ENCODE measurements at places on chromosomes 11 and 22.

- DNase-seq: no peak
Observed at GRCh38 chr11:26865703-26866102, 128.2 kb upstream of the FIBIN start.

DNA sequence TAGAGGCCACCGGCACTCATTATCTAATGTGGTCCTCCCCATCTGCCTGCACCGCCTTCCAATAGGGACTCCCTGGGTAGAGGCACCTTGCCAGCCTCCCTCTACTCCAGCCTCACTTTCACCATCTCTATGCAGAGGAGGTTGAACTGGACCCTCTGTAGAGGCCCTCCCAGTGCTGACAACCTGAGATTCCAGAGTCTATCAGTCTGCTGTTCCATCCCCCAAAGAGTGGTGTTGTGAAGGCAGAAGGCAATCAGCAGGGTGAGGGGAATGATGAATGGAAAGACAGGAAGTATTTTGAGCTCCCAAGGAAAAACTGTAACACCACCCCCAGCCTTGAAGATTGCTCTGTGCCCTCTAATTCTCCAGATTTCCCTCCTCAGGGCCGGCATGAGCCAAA lies 77.9 kb downstream of the THAP12 start:
- no peak for DNase-seq

GRCh38 chr11:18526130-18526520 lies 617 bp downstream of the TSG101 start:
- DNase-seq: no peak

DNA sequence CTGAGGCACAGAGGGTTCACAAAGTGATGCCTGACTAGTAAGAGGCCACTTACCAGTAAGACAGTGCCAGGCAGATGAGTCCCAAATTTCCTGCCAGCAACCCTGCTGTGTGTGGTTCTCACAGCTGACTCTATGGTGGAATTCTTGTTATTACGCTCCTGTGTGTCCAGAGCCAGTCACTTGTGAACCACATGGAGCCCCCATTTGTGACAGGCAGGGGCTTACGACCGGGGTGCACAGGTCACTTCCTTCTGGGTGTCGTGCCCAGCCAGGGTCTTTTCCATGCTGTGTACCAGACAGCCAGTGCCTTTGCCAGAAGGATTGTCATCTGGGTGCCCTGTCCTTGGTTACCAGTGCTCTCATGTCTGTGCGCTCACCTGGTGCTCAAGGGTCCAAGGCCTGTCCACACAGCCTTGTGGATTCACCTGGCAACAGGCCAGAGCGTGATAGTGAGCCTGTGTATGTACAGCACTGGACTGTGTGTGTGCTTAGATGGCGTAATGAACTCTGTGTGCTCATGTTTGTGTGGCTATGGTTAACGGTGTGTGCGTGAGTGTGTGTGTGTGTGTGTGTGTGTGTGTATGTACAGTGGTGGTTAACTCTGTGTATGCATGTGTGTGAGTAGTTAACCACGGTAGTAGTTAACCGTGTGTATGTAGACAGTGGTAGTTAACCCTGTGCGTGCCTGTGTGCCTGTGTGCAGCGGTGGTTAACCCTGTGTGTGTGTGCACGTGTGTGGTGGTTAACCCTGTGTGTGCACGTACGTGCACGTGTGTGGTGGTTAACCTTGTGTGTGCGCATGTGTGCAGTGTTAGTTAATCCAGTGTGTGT lies 18.6 kb downstream of the GRAMD4 start:
- DNase-seq: no peak

DNA sequence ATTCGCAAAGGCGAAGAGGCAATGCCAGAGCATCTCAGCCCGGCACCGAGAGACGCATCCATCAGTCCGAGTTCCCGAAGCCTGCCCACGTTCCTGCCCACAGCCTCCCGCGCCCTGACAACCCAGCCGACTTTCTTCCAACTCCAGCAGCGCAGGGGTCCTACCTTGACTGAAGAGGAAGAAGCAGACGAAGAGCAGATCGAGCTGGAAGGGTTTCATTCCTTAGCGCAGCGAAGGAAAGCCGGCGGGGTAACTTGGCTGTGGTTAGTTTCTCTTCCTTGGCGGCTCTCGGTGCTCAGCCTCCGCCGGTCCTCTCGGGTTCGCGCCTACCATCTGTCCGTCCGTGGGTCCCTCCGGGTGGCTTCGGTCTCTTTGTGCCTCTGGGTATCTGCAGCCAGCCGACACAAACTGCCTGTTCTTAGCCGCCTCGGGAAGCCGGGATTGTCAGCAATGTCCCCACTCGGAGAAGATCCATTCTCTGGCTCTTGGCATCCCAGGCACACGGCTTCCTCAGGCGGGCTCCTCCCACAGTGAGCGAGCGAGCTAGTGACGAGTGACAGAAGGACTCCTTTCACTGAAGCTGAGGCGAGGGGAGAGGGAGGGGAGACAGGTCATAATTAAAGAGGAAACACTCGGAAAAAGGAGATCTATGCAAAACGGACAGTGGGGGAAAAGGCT lies at the start of gene KIRREL3:
Gene KIRREL3, minus strand, starts transcription at position 480 of the 678 bp plus-strand sequence.
- DNase-seq: no peak

GRCh38 chr11:68440224-68440623 lies 20.3 kb upstream of the PPP6R3 start:
- DNase-seq: no peak

- no peak for DNase-seq
Observed at GRCh38 chr22:27517361-27518155, 284.0 kb downstream of the MN1 start.

GRCh38 chr11:86509588-86509974 lies 134.9 kb downstream of the CCDC81 start:
- no peak for DNase-seq

DNA sequence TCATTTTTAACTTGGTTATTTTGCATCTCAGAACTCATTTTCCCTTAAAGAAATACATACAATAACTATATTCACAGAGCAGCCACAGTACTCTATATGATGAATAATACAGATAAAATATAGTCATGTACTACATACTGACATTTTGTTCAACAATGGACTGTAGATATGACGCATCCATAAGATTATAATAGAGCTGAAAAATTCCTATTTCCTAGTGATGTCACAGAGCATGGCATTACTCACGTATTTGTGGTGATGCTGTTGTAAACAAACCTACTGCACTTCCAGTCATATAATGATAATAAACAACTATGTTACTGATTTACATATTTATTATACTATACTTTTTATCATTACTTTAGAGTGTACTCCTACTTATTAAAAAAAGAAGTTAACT lies 38.7 kb downstream of the NARS2 start:
- no peak for DNase-seq

GRCh38 chr11:35145271-35145670 lies 6.3 kb downstream of the CD44 start:
- no peak for DNase-seq

DNA sequence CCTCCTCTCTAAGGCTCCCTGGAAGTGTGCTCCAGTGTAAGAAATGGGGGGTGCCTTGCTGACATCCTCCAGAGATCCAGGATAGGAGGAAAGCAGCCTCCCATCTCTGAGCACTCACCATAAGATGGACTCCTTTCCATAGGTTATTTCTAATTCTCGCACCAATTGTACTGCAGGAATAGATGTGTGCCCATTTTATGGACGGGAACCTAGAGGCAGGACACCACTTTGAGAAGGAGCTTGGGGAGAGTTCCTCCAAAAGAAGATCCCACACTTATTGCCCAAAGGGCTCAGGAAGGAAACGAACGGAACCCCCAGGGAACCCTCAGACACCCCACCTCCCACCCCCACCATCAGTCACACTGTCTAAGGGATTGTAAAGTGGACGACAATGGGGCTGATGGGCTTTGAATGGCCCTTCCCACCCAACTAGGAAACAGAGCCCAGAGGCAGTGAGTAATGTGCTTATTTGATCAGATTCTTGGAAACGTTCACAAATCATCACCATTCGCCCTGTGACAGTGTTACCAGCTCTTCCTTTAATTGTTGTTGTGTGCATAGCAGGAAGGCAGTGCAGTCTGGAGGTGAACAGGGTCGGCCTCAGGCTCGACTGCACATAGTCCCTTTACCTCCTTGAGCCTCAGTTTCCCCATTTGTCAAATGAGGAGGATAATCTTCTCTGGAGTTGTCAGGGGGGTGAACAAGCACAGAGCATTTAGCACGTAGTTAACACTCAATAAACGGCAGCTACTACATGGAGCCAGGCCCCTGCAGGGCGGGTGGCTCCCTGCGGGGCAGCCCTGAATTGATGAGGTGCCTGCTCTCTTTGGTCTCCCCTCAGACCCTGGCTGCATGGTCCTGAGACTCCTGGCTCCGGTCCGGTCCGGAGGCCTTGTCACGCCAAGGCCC lies 8.4 kb upstream of the MN1 start:
- DNase-seq: no peak

- DNase-seq: no peak
Observed at GRCh38 chr11:12472401-12473005, 95.1 kb downstream of the PARVA start.

DNA sequence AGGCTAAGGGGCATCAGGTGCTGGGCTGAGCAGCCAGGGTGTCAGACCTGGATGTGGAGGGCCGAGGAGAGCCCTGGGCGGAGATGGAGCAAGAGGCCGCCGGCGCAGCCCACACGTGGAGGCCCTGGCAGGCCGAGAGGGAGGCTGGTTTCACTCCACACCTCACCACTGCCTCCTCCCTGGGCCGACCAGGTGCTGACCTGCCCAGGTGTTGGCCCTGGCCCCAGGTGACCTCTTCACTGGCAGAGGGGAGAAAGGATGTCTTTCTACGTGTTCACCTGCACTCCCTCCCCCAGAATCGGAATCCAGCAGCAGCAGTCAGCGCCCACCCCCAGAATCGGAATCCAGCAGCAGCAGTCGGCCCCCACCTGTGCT lies 781 bp downstream of the ANO9 start:
- DNase-seq: no peak

DNA sequence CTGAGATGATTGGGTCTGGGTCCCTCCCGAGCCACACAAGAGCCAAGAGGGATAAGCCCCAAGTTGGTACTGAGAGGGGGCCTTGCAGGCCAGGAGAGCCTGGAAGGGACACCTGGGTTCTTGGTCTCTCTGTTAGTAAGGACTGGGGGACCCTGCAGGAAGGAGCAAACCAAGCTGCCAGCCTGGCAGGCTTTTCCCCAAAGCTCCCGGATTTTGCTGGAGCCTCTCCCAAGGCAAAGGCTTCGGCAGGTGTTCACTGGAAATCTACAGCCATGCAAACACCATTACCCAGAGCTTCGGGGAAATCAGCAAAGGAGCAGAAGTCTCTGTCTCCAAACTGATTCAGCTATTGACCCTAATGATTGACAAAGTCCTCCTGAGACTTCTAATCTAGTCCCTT lies 527.9 kb downstream of the BUD13 start:
- no peak for DNase-seq

DNA sequence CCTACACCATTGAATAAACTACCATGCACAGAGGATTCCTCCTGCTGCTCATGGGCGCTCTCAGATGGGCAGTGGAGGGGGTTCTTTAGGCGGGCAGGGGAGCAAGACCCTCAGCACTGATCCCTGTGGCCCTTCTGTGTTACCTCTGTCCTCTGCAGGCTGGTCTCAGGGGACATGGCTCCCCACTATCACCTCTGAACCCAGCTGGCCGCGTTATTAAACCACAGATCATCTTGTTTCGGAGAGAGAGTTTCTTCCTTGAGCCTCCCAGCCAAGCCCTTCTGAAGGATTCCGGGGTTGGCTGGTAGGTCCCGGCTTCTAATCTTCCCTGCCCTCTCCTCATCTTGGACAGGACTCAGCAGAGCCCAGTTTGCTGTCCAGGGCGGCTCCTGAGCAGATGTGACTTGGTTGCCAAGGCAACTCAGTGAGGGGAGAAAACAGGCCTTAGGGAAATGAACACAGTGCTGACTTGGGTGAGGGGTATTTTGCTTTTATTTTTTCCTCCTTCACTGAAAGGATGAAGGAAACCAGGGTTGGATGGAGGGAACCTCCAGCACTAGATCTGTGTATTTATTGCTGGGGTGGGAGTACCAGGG lies 13.3 kb downstream of the APOL3 start:
- DNase-seq: no peak

DNA sequence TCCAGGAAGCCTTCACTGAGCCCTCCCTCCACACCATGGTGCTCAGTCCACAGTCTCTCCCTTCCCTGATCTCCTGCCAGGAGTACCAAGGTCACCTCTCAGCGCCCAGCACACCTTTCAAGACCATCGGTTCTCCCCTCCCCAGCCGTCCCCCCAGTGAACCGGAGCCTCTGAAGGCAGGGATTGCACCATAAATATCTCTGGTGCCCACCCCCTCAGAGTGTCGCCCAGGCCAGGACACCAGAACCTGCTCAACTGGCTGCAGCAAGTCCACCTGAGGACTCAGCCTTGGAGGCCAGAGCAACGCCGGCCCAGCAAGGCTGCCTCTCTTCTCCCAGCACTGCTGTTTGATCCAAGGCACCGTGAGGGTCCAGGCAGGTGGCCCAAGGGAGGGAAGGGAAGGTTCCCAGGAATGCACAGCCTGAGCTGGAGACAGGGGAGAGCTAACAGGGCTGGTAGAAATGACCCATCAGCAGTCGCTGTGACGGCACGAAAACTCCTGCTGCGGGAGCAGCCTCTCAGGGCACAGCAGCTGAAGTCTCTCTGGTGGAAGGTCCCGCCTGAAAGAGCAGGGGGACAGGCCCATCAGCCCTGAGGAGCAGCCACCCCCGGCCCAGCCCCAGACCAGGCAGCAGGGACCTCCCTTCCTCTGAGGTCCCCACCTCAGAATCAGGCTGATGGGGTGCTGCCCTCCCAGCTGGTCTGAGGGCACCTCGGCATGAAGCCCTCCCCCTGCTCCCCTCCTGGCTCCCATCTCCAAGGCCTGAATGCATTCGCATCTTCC lies 80.3 kb downstream of the BUD13 start:
- DNase-seq: no peak

DNA sequence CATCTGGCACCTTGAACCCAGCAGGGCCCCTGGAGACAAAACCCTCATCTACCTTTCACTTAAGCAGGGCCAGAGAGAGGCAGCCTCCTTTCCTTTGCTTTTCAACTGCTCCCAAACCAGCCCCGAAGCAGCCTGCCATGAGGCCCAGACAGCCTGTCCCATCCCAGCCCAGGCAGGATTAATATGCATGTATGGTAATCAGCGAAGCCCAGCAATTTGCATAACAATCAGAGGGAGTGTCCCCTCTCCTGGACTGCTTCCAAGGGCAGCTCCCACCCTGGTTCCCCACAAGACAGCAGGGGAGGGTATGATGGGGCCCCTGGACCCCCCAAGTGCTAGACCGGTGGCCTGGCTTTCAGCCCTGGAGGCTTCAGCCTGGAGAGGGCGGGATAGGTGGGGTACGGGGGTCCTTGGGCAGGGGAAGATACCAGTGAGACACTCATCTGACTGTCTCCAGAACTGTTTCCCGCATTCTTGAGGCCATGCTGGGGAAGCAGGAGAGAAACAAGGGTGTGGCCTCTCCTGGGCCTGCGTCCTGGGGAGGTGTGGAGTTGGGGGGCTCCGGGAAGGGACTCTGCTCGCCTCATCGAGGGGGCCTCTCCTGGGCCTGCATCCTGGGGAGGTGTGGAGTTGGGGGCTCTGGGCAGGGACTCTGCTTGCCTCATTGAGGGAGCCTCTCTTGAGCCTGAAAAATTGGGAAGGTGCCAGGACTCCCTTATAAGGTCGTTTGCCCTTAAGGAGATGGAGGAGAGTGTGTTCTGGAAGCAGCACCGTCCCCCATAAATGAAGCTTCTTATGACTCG lies 93.2 kb upstream of the PRR5 start:
- no peak for DNase-seq

- DNase-seq: no peak
Observed at GRCh38 chr11:61617515-61617914, 36.6 kb upstream of the SYT7 start.
